ENCODE measurements at places on chromosomes 6 and 20. TPM values are rescaled to one million over a fixed set of nuclear protein-coding genes. Genes with fewer than 3 reads are reported as not detected.

The PHACTR3 gene
- total RNA-seq: 0.10 TPM

The HLA-DOA gene
- 0.08 TPM for total RNA-seq

The C6orf132 gene
- total RNA-seq: 12.9 TPM

The SSTR4 gene
- total RNA-seq: not detected

The DNAH8 gene
- total RNA-seq: not detected

The NKAPL gene
- total RNA-seq: not detected

The RIPOR3 gene
- total RNA-seq: 92.5 TPM

The DYNLT2 gene
- 2.1 TPM for total RNA-seq

The CLVS2 gene
- 1.1 TPM for total RNA-seq

The SLC13A3 gene
- 0.31 TPM for total RNA-seq

The PTCRA gene
- not detected for total RNA-seq

The PRDM13 gene
- total RNA-seq: not detected

The PHACTR1 gene
- 0.05 TPM for total RNA-seq

The RGS17 gene
- 8.7 TPM for total RNA-seq

The RAET1G gene
- total RNA-seq: 1.2 TPM

The LIME1 gene
- 15.2 TPM for total RNA-seq

The MOG gene
- total RNA-seq: not detected

The CALHM6 gene
- not detected for total RNA-seq

The CST3 gene
- 158 TPM for total RNA-seq

The PRSS35 gene
- total RNA-seq: 0.10 TPM

The IP6K3 gene
- total RNA-seq: not detected

The GPR6 gene
- not detected for total RNA-seq

The TSBP1 gene
- total RNA-seq: not detected

The HLA-DOB gene
- total RNA-seq: 0.39 TPM

The RIPPLY2 gene
- total RNA-seq: 6.5 TPM

The BPIFB1 gene
- 0.10 TPM for total RNA-seq

The LY6G6D gene
- total RNA-seq: not detected

The SPATA25 gene
- total RNA-seq: 1.8 TPM

The C4B gene
- total RNA-seq: 8.8 TPM

The LGSN gene
- total RNA-seq: not detected

The SYCP2 gene
- total RNA-seq: 39.7 TPM

The MAFB gene
- total RNA-seq: 0.28 TPM

The IPCEF1 gene
- 0.28 TPM for total RNA-seq

The TPD52L1 gene
- 2.9 TPM for total RNA-seq

The SASH1 gene
- 6.6 TPM for total RNA-seq

The SIGLEC1 gene
- 0.03 TPM for total RNA-seq

The BPIFA1 gene
- total RNA-seq: not detected

The SRSF12 gene
- 0.28 TPM for total RNA-seq

The DDX43 gene
- total RNA-seq: 24.9 TPM

The CFAP61 gene
- 0.28 TPM for total RNA-seq

The LAMA2 gene
- 0.28 TPM for total RNA-seq

Data from Panc1 (cell line).